ENCODE measurements at places on chromosomes 16 and 17. TPM values are rescaled to one million over a fixed set of nuclear protein-coding genes. Genes with fewer than 3 reads are reported as not detected.

Gene RAMP2
- polyA plus RNA-seq: 0.08 TPM

DNA sequence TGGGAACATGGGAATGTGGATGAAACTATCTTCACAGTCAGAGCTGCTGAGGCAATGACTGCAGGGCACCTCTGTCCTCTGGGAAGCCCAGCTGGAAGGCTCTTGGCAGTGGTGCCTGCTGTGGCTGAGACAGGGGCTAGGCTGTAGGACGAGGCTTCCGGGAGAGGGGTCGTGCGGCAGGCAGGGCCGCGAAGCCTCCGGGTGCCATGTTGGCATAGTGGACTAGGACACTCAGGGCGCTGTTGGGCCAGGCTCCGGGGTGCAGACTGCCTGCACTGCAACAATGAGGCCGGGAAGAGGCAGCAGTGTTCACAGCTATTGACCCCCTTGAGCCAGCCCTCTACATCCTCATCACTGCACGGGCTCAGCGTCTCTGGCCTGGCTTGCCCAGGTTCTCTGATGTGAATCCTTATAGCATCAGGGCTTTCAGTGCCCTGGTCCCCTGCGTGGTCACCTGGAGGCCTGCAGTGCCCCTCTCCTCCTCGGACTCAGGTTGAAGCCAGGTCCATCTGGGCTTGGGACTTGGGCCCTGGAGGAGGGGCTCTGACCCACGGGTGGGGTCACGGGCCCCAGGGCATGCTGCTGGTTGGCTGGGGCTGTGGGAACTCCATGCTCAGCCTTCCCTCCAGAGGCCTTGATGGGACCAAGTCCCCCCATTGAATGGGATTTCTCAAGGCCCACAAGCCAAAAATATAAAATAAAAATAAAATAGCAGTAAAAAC, 91.6 kb downstream of the TNFRSF13B start:
- no peak for DNase-seq

DNA sequence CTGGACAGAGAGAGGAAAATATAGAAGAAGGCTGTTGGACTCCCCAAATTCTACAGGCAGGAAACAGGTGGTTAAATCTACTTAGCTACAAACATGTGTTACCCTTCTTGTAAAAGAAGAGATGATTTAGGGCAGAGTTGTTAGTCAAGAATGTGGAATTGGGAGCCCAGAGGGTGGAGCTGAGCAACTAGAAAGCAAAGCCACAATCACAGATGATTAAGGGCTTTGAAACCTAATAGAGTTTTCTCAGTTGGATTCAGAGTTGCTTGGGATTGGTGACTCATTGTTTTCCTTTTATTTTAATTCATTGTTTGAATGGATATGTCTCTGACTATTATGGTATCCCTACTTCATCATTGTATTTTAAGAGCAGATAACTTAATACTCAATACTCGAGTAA, 6.2 kb downstream of the ACSM5 start:
- peak; percentile 1 for DNase-seq

- peak; percentile 37 for DNase-seq
Measured at GRCh38 chr16:66457888-66458287, 30.8 kb downstream of the BEAN1 start.

DNA sequence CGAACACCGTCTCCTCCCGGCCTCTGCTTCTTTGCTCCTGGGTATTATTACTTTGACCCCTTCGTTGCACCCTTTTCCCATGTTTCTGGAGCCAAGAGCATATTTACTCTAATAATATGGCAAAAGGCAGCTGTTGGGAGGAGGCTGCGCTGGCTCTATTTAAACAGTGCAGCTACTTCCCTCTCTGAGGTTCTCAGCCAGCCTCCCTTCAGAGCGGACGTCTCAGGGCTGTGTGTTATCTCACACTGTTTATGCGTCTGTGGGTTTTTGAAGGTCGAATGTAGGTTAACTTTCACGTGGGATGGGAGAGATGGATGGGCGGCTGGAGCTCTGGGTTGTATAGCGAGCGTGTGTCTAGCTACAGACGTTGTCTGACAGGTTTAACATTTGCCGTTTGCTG, 45.3 kb downstream of the COX4I1 start:
- DNase-seq: no peak

- no peak for DNase-seq
Measured at GRCh38 chr16:79098907-79099306, 501.6 kb downstream of the MAF start.

- DNase-seq: peak; percentile 52
Measured at GRCh38 chr17:12089809-12090384, 69.2 kb downstream of the MAP2K4 start.

DNA sequence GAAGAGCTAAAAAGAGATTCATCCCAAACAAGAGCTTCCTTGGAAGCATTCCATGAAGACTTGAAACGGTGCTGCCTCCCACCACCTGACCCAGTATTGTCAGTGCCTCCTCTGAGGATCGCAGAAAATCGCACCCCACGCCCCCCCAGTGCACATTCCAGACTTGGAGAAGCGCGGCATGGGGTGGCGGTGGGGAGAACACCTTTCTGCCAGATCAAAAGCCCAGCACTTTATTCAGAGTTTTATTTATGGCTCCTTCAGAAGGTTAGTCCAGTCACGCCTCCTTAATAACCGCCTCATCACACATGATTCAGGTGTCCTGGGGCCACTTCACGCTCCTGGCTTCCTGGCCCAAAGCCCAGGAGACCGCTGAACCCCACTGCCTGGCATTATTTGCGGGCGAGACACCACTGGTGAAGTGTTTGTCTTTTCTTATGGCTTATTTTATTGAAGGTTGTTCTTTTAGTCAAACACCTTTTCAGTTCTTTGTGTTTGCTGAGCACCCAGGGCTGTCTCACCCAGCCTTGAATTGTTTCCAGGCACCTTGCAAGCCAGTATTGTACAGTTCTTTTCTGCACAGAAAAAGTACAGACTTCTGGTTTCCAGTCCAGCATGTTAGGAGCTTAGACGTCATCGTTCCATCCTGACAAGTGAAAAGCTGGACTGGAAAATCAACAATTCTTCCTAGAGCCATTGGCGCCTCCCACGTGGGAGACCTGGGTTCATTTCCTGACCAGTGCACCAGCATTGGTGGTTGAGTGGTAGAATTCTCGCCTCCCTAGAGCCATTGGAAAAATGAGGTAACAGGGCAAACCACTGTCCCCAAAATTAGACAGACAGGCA, 79.6 kb upstream of the CACNG5 start:
- peak; percentile 48 for DNase-seq

DNA sequence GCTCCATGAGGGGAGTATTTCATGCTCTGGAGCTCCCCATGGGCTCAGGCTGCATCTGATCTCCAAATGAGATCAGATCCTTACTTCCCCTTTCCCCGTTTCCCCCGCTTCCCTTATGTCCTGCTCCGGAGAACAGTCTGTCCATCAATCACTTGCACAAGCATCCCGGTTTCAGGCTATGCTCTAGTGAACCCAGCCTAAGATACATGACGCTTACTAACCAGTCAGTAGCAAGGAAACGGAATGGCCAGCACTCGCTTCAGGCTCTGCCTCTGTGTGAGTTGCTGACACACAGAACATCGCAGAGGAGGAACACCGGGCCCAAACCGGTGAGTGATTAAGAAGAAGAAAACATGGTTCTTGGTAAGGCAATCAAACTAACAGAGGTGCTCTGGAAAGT, 9.4 kb upstream of the ATP5MC1 start:
- no peak for DNase-seq

DNA sequence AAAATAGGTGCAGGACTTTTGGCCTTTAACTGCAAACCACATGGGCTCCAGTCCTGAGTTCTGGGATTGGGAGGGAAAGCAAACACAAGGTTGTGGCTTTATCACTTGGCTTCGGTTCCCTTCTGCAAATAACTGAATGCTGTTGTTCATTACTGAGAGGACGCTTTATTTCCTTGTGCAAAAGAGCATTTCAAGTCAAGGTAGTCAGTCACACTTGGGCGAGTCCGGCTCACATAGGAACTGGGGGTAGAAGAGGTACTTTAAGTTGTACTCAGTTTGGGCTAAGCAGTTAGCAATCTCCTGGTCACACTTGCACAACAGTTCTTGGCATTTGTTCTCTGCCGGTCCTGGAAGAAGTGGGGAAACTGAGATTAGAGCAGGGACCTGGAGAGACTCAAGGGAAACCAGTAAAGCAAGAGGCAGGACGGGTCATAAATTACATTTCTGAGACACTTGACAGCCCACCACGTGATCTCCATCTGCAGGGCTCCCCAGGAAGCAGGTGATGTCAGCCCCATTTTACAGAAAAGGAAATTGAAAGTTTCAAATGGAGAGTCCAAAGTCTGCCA, 21.6 kb downstream of the PLA2G10 start:
- no peak for DNase-seq

DNA sequence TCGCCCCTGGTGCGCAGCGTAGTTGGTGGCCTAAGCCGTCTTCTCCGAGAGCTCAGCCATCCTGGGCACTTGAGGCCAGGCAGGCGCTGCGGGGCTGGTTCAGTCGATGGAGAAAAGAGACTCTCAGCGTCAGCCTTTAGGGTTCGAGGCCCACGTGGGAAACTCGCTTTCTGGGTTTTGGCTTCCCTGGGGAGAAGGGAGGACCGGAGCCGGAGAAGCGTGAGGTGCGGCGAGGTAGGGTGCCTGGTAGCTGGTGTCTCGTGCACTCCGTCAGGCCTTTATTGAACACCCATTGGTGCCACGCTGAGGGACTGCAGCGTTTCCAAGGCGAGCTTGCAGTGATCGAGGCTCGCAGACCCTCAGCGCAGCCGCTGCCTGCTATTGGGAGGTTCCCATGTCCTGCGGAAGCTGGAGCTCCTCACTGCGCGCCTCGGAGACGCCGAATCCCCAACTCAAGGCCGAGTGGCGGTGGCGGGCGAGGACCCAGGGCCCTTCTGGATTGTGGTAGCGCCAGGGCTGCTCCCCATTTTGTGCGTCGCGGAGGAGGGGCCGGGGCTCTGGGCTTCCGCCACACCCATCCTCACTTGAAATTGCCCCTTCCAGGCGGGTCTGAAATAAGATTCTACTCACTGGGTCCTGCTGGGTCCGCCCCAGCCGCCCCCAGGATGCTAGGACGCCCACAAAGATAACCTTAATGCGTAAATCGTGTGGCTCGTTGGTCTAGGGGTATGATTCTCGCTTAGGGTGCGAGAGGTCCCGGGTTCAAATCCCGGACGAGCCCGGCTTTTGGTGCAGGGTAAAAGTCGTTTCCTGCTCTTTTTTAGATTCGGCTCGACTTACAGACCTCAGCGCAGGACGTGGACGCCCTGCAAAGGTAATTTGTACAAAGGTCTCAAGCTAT, 1.2 kb downstream of the OR1F1 start:
- peak; percentile 76 for DNase-seq

DNA sequence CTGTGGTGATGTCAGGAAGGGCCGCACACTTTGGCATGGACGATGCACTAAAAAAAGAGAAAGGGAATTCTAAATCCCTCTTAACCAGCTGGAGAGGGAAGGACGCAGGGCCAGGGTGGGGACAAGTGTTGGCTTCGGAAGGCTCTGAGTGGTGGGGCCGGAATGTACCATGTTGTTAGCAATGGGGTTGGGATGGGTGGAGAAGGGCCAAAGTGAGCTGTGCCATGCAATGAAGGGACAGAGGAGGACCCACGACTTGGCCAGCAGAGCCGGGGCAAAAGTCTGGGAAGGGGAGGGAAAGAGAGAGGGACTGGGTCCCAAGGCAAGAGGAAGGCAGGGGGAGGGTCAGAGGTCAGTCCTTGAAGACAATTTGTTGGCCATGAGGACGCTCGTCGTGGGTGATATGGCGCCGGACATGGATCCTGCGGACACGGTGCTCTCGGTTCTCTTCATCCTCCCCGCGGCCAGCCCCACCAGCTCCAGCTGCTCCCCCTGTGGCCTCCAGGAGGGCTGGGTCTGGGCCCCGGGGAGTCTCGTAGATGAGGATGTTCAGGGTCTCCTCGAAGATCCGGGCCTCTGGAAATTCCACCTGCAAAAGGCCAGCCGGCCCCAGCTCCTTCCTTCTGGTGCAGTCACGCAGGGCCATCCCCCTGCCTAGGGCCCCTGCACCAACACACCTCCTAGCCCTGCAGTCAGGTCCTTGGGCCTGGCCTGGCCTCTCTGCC, 6.4 kb downstream of the ASPHD1 start:
- no peak for DNase-seq

- no peak for DNase-seq
Measured at GRCh38 chr17:40949418-40949817, 12.0 kb upstream of the KRT23 start.
